Stimulated activated CD4-positive, alpha-beta T cell treated with anti-CD3 and anti-CD28 coated beads, Interleukin-1b, Interleukin-23, amount 100 ng/mL, for 24 hours (primary cell): ENCODE measurements at places on chromosomes 6 and 20.

DNA sequence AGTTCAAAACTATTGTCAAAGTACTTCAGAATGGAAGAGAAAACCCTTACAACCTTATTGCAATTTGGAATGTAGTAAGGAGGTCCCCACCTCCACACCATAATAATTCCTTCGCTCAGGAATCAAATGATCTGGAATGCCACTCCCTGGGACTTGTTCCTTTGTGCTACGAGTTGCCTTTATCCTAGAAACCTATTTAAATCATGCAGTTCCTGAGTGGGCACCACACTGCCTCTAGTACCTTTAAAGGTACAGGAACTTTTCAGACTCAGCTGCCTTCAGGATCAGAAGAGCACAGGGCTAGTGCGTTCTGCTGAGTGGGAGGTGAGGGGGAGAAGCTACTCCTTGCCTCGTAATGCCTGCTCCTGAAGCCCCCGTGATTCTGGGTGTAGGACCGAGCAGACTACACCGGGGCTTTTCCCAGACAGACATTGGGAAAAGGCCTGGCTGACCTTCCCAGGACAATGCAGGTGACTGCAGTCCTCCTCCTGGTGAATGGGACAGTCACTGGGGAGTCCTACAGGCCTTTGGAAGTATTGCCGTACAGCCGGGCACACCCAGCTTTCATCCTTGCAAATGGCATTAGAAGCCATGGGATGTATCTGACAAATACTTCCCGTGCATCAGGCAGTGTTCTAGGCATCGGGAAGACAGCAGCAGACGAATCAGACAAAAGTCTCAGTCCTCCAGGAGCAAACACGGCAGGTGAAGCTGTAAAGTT is 11.8 kb upstream of the TUBB2B start:
- no peak for DNase-seq

- DNase-seq: no peak
Observed at GRCh38 chr6:139336488-139336887, 38.0 kb downstream of the CITED2 start.

DNA sequence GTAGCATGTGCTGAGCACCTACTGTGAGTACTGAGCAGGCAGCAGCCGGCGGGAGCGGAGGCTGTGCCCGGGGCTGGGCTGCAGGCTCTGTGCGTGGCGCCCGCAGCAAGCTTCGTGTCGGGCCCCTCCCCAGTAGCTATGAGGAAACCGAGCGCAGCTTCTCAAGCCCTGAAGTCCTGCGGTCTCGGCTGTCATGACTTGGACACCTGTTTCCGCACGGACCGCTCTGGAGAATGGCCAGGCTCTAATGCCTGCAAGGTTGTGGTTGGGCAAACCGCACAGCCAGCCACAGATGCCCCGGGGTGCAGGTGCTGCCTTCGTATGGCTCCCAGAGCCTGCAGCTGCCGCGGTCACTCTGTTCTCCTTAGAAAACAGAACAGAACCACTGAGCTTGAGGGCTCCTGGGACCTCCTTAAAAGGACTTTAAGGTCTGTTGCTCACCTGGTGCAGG is 33.7 kb downstream of the PYGB start:
- no peak for DNase-seq

DNA sequence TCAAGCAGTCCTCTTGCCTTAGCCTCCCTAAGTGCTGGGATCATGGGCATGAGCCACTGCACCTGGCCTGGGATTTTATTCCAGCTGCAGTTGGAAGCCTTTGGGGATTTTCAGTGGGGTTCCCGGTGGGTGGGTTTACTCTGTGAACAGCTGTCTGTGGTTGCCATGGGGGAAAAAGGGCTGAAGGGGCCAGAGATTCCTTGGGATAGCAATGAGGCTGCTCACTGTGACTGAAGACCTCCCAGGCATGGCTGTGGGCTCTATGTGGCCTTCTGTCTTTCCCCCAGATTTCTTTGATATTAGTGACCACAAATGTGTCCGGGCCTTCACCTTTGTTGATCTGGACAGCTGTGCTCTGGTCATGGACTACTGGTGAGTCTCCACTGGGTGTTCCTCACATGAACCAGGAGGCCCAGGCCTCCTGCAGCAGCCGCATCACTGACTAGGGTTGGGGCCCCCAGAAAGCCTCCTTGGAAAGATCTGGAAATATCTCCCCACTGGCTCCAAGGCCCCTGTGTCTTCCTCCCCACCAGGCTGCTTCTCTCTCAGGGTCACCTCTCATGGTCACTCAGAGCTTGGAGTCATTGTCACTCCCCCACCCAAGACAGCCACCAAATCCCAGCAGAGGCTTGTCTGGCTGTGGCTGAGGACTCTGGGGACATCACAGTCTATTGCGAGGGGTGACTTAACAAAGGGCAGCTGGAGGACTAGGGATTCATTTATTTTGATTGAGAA is 33.4 kb downstream of the EFCAB8 start:
- no peak for DNase-seq

DNA sequence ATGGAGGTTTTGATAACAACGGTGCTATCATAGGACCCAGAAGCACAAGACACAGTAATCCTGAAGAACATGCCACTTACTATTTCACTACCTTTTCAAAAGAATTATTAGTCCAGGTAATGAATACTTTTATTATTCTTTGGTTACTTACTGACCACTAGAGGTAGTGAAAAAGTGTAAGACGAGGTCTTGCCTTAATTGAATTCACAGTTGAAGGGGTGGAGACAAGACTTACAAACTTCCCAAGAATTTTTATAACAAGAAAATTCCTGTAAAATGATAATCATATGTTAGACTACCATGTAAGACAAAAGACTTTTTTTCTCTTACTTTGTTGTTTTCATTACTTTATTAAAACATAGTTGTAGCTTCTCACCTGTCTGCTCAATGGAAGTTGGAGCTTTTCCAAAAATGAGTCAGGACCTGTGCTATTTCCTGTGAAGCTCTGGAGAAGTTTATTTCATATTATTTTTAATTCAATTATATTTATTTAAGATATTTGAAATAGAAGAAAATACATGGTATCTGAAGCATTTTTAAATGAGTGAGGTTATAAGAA is 52.4 kb downstream of the DOP1A start:
- DNase-seq: no peak

DNA sequence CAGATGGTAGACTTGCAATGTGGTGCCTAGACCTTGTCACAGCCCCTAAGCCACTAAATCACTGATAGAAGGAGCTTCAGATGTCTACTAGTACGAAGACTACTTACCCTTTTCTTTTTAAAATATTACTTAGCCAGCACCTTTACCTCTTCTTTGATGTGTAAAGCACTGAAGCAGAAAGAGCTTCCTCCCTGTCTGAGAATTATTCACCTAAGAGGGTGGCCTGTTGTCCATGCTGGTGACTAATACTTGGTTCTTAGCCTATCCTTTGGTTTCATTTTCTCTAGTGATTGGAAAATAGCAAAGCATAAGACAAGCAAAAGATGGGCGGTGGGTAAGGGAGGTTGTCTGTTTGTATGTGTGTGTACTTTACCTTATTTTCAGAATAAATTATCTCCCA is 794.6 kb downstream of the TFAP2A start:
- no peak for DNase-seq

GRCh38 chr6:109939654-109940053 is 38.5 kb upstream of the GPR6 start:
- DNase-seq: no peak

DNA sequence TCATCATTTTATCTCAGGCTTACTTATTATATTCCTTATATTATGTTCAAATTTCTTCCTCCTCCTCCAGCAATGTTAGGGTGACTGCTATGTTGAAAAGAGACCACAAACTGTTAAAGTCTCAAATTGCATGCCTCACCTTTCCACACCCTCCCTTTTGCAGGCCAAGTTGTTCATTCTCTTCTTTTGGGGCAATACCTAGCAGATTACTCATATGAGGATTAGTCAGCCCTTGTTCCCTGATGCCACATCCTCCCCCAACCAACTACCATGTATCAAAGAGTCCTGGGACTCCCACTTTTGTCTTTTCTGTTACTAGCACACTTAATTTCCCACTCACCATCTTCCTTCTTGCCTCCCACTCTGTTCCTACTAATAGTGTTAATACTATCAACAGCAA is 434.7 kb downstream of the BCKDHB start:
- DNase-seq: no peak

- no peak for DNase-seq
Observed at GRCh38 chr20:19860737-19861136, 102.7 kb downstream of the RIN2 start.

DNA sequence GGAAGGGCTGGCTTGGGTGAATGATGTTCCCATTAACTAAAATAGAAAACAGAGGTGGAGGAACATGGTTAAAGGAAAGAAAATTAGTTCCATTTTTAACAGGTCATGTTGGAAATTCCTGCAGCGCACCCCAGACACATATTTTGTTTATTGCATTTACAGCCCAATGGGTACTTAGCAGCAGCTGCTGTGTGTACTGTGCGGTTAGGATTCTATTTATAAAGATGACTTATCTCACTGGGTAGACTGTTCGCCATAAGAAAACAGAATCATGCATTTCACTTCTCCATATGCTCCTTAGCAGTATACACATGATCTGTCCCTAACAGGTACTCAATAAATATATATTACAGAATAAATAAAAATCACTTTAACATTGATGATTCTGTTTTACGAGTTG is 135.8 kb downstream of the SLC35F1 start:
- no peak for DNase-seq

DNA sequence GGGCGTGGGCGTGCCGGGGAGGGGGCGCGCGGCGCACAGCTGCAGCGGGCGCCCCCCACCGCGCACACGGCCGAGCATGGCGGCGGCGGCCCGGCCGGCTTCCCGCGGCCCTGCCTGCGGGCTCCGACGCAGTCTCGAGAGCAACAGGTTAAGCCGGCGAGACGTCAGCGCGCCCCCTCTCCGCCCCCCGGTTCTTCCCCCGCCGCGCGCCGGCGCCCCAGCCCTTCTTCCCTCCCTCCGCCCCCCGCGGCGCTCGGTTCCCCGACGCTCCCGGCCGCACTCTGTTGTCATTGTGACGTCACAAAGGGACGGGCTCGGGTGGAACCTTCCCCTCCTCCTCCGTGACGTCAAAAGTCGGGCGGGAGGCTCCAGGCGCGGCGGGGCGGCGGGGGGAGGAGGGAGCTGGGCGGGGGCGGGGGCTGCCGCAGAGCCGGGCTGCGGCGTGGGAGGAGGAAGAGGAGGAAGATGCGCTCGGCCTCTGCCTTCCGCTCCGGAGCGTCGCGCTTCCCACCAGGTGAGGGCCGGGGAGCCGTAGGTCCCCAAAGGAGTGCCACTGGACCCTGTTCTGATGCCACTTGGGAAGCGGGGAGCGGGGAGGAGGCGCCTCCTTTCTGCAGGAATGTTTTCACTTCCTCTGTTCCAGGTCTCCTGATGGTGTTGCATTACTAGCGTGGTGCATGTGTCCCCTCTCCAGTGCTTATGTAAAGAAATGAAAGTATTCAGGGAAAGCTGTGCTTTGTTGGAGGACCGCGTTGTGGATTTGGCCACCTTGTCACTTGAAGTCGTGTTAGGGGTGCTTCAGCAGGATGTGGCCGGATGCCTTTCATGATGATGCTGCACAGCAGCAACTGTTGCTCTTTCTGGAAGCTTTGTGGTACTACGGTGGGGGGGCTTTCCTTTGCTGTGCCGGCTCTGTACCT is 2.8 kb downstream of the JARID2 start:
- DNase-seq: peak; percentile 92

- DNase-seq: no peak
Observed at GRCh38 chr6:136677344-136677743, 114.9 kb downstream of the MAP3K5 start.

GRCh38 chr6:26003102-26003694 is 40.6 kb downstream of the TRIM38 start:
- no peak for DNase-seq

DNA sequence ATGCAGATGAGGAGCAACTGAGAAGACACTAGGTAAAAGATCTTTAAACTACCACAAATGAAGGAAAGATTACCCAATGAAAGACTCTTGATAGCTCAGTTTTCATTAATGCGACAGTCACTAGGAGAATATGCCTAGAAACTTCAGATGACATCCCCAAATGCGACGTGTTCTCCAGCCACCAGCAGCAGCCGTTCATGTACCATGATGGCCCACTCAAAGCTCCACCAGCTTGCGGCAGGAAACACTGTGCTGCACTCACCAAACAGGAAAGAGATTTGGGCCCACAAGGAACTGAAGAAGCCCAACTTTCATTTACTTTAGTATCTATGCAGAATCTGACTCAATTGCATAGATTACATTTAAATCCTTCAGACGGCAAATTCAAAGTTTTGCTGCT is 7.5 kb downstream of the DIDO1 start:
- no peak for DNase-seq

DNA sequence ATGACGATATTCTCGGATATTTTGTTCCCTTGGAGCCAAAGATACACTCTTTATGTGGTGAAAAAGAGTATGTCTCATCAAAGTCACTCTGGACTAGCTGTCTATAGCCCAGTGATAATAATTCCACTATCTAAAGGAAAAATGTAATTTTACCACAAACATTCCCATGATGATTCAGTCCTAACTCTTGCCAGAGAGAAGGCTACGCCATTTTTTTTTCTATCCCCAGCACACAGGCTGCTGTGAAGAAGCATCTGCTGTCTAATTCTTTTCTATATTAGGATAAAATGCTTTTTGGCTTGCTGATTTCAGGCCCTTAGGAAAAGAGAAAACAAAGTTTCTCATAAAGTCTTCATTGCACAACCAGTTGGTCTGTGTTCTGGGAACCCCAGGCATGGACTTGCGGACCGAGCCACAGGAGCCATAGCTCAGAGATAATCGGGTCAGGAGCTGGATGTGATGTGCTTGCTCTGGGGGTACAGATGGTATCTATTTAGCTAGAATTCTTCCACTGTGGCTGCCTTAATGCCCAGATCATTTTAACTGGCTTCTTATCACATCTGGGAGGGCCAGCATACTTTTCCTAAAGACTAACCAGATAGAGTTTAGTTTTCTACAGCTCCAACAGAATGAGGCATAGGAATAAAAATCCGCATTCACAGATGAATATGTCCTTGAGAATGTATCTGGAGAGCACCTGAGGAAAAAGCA is 683.7 kb upstream of the ID4 start:
- DNase-seq: no peak

- DNase-seq: no peak
Observed at GRCh38 chr20:16804793-16805187, 56.6 kb downstream of the OTOR start.

DNA sequence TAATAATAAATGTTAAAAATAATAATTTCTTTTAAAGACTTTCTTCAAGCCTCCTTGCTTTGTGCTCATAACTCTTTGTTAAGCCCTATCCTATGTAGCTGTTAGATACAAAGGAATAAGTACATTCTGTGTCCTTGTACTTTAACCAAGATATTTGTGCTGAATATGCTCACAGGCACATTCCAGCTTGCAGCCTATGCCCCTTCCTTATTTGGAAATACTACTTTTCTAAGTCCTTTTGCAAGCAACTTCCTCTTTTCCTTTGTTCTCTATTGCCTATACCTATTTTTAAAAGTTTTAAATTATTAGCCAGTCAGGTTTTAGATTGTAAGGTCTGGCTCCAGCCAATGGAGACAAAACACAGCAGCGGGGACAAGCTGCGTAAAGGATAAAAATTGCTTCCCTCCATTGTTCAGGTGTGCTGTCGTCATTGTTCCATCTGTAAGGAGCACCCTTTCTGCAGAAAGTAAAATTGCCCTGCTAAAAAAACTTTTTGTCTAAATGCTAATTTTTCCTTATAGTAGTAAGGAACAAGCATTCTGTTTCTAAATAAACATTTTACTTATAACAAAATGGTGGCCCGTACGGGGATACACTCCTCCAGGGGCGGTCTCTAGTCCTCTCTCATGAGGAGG is 80.2 kb downstream of the SYTL3 start:
- no peak for DNase-seq

- DNase-seq: no peak
Observed at GRCh38 chr6:14436592-14437132, 319.1 kb downstream of the CD83 start.
